ENCODE measurements at places on chromosomes 7 and 10.

DNA sequence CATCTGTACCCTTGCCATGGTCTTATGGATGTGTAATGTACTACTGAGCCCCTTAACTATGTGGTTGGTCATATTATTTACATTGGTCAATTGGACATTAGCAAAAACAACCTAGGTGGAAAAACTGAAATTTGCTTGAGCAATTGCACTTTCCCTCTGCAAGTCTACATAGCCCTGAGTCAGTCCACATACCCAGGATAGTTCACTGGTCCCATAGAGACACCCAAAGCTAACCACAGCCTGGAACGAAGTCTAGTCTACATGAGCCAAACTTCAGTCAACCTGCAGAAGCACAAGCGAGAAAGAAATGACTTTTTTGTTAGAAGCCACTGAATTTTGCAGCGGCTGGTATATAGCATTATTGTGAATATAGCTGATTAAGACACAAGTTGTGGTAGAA, 37.6 kb upstream of the COL1A2 start:
- no peak for DNase-seq

- DNase-seq: peak; percentile 58
These were observed 15.5 kb upstream of the CRTAC1 start for GRCh38 chr10:98045785-98046389.

- DNase-seq: no peak
These were observed 82.7 kb downstream of the SMURF1 start for GRCh38 chr7:99061001-99061776.

DNA sequence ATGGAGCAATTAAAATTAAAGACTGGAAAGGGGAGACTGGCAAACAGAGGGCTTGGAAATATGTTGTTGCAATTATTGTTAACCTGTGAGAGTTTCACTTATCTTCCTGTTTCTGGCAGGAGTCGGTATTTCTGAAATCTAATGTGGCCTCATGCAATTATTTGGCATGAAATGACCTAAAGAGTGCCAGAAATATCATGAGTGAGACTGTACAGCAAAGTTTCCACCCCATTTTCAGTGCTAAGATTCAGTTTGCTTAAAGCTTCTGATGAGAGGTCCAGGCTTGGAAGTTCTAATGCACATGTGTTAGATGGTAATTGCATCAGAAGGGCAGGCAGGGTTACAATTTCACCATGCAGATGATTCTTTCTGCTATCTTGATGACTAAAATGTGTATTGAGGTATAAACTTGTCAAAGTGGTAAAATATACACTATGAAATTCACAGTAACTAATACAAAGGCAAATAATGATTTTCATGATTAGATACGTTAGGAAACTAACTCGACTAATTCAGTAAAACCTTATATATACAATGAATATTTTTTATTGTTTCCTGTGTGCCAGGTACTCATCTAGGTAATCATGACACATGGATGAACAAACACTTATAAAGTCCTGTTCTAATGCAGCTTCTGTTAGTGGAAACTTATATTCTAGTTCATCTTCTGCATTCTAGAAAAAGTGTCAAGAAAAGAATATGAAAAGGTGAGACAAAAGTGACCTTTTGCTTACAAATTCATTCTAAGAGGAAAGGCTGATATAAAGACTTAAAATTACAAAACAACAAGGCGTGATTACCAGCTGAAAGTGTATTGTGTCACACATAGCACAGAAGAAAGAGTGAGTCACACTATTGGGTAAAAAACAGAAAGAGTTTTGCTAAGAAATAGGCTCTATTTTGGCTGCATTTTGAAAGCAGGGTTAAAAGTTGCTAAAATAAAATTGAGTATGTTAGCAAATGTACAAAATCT, 533.4 kb upstream of the SEMA3D start:
- DNase-seq: no peak

GRCh38 chr10:91317541-91317940, 92.6 kb upstream of the HECTD2 start:
- no peak for DNase-seq

DNA sequence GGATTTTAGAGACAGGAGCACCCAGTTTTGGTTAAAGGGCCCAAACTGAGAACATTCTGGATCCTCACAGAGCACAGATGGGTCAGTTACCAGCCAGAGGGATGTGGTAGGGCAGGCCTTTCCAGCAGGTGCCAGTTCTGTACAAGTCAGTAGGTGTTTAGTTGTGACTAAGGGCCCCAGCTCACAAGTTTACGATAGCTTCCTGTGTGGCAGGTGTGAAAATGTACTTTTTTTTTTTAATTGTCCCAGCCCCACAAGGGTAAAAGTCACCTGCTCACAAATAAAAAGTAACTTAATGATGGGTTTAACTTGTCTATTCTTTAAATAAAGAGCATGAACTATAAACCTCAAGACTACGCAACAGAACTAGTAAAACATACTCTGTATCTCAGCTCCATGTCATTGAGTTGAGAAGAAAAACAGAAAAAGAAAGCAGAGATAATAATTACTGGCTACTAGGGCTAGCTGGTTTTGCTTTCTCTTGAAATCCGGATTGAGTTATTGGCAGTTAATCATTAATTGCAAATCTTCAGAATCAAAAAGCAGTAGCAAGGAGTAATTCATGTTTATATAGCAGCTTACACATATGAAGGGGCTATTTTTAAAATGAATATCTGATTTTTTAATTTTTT, 15.4 kb downstream of the NFE2L3 start:
- no peak for DNase-seq

- DNase-seq: no peak
These were observed 255.8 kb upstream of the PHYHIPL start for GRCh38 chr10:58920655-58921003.

- DNase-seq: no peak
These were observed 9.6 kb upstream of the SRI start for GRCh38 chr7:88229302-88229995.

DNA sequence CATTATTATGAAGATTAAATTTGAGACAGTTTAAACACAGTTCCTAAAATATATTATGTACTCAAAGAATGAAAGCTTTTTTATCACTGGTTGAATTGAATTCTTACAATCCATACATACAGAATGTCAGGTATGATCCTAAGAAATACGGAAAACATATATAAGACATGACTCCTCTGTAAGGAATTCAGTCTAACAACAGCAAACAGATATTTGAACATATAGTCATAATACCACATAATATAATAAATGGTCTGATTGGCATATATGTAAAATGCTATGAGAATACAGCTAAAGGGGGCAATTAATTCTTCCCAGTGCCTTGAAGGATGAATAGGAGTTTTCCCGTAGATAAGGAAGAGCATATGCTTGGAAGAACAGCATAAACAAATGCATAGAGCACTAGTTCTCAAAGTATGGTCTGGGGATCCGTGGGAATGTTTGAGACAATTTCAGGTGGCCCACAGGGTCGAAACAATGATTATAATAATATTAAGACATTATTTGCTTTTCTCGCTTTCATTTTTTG, 10.6 kb upstream of the ARID5B start:
- DNase-seq: no peak

DNA sequence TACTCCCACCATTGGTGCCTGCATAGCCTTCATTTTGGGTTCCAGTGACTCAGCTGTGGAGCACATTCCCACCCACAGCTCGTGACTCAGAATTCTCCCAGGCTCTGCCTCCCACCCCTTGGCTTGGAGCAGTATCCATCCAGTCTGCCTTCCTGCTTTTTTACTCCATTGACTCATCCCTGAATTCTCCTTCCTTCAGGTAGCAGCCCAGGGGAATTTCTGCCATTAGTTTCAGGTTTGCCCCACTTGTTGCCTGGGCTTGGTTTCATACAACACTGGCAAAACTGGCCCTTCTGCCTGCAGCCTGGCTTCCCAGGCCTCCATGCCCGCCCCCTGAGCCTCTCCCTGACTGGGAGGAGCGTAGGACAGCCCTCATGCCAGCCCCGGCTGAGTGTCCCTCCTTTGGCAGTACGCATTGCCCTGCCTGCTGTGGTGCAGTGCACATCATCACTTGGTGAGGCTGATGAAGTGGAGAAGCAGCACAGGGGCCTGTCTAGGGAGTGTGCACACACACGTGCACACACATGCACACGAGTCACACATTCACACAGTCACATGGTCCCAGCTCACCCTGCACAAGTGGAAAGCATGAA, 55.0 kb downstream of the SNX10 start:
- no peak for DNase-seq

GRCh38 chr10:78211561-78212051, 177.9 kb downstream of the RPS24 start:
- DNase-seq: no peak

DNA sequence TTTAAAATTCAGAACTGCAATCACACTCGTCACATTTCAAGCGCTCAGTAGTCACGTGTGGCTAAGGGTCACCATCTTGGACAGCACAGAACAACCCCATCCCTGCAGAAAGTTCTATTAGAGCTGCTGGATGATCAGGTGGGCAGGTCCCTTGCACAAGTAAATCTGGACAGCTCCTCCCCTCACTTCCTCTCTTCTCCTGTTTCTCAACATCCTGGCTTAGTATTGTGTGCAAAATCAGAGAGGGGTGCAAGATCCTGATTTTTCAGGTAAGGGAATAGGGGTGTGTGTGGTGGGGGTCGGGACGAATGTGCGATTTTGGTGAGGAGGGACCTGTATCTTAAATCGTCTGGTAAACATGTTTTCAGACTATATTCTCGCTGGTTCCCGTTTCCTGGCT, at the start of gene GIMAP4:
GIMAP4 (plus strand) TSS at position 222 of the 400 bp plus-strand sequence. CDS start 2,512 bp downstream, outside the sequence.
- no peak for DNase-seq

Data from 8988T (cell line).